ENCODE measurements at places on chromosomes 12 and 14.

- no peak for DNase-seq
Observed at GRCh38 chr14:100295376-100296105, 10.7 kb downstream of the SLC25A29 start.

DNA sequence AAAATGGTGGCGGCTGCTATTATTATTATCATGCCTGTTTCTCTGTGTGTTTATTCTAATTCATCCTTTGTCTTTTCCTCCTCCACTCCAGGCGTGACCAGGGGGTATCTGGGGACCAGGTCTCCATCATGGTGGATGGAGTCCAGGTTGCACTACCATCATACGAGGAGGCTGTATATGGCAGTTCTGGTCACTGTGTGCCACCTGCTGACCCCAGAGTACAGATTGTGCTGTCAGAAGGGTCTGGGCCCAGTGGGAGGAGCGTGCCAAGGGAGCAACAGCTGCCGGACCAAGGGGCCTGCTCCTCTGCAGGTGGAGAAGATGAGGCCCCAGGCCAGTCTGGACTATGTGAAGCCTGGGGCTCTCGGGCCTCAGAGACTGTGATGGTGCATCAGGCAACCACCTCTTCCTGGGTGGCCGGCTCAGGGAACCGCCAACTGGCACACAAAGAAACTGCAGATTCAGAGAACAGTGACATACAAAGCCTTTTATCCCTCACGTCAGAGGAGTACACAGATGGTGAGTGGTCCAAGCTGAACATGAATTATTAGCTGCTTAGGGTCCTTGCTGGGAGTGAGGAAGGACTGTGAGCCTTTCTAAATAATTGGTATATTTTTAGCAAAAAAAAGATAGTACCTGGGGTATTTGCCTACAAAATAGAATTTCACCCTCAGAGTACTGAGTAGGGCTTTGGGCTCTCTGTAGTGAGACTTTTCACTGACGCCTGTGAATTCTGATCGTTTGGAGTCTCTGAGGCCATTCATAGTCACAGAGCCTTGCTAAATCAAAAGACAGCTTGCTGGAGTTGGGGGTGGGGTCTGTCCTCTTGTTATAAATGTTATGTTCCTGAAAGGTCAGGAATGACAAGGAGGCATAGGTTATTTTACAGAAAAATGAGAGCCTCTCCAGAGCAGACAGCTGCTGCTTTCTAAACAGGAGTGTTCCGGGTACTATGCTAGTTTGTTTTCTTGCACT lies 58.1 kb upstream of the SRSF5 start:
- DNase-seq, result no peak

GRCh38 chr14:72643317-72643801 lies 250.5 kb downstream of the DPF3 start:
- DNase-seq, result peak; percentile 96

- DNase-seq, result peak; percentile 3
Observed at GRCh38 chr14:44316647-44317440, 190.2 kb downstream of the FSCB start.

GRCh38 chr12:49798934-49799333 lies 29.3 kb downstream of the NCKAP5L start:
- DNase-seq, result no peak

DNA sequence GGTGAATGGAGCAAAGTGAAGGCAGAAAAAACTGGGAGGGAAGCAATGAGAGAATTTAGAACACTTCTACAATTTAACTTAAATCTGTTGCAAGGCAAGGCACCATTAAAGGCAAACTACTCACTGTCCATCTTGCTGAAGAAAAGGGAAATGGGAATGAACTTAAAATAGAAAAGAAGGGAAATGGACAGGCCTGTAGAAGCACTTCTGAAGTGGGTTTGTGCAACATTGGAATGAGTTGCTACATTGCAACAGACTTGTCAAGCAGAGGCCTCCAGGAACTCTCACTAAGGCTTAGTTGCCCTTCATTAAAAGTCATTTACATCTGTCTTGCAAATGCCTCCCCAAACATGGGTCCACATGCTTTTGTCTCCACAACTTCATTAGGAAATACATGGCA lies 13.7 kb upstream of the OR10AD1 start:
- DNase-seq, result no peak

DNA sequence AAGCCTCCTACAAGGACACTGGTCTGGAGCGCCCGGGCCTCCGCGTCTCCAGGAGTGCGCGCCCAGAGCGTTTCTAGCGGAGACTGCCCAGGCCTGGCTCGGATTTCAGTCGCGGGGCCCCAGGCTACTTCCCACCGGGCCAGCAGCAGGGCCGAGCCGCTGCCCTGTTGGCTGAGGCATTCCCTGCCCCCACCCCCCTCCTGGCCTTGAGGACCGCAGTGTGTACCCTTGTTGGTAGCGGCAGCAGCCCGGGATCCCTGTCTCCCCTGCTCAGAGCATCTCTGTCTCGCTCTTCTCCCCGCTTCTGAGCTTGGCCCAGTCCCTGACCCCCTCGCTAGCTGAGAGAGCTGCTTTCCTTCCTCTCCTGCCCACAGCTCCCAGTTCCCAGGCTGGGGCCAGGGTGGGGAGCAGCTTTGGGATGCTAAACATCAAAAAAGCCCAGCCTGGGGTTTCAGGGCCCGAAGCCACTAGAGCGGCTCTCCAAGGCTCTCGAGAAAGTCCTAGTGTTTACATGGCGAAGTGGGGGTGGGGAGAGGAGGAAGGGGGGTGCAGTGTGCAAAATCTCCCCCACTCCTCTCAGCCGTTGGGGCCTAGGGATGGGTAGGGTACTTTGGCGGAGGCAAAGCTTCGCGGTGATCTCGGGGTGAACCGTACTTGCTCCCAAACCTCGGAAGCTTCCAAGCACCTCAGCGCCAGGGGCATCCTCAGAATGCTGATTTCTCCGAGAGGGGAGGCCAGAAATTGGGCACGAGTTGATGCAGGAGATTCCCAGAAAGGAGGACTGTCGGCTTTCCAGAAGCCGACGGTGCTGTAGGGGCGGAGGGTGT lies 6.4 kb downstream of the NKX2-1 start:
- no peak for DNase-seq

DNA sequence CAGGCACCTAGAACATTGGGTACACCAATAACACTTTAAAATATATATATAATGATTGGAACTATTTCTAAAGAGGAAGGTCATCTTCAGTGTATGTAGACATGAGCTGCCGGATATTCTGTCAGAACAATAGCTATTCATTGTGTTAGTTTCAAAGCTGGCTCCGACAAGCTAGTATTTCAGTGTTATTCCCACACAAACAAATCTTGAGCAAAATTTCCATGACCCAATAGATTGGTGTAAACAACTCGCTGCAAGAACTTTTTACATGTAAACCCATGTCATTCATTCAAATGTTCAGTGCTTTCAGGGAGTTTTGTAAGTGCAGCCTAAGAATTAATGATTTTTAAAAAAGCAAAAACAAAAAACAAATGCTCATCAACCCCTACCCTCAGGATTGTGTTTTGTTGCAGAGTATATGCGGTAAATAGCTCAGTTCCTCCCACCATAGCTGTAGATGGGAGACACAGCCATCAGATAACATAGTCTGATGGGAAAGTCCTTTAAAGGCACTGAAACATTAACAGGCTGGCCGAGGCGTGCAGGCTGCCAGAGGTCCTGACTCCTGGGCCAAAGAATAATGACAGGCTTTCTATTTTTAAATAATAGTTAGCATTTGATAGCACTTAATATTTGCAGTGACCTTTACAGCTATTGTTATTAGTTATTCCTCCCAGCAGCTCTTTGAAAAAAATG lies 150.3 kb upstream of the ARHGAP5 start:
- DNase-seq, result no peak

GRCh38 chr14:105843444-105844046 lies 317.2 kb downstream of the TMEM121 start:
- no peak for DNase-seq

GRCh38 chr12:60279221-60279620 lies 683.4 kb downstream of the SLC16A7 start:
- DNase-seq, result peak; percentile 24

DNA sequence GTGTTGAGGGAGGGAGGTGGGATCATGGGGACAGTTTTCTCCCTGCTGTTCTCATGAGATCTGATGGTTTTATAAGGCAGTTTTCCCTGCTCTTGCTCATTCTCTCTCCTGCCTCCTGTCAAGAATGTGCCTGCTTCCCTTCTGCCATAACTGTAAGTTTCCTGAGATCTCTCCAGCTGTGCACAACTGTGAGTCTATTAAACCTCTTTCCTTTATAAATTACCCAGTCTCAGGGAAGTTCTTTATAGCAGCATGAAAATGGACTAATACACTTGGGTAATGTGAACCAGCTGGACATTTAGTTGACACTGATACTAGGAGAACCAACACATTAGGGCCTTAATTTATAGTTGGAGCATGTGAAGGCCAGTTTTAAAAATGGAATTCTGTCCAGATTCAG lies 12.4 kb upstream of the CCDC91 start:
- DNase-seq, result no peak

DNA sequence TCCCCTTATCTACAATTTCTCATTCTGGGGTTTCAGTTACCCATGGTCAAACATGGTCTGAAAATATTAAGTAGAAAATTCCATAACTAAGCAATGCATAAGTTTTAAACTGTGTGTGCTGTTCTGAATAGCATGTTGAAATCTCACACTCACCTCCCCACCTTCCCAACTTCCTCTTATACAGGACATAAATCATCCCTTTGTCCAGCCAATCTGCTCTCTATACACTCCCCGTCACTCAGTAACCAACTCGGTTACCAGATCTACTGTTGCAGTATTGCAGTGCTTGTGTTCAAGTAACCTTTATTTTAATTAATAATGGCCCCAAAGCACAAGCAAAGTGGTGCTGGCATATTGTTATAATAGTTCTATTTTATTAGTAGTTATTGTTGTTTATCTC lies 420.5 kb downstream of the GXYLT1 start:
- no peak for DNase-seq

GRCh38 chr12:120067901-120068300 lies 48.7 kb downstream of the RAB35 start:
- DNase-seq, result no peak
